Activated T-helper 1 cell treated with anti-CD3 and anti-CD28 coated beads, Interleukin-12 subunit alpha, Interleukin-12 subunit beta, Interleukin-2, Interleukin-4 antibody, amounts not matched to agents 30 ng/mL and 10 ng/mL and 1 ng/mL, durations not matched to agents 14 hours and 24 hours and 36 hours (primary cell): ENCODE measurements at places on chromosomes 3 and 15.

DNA sequence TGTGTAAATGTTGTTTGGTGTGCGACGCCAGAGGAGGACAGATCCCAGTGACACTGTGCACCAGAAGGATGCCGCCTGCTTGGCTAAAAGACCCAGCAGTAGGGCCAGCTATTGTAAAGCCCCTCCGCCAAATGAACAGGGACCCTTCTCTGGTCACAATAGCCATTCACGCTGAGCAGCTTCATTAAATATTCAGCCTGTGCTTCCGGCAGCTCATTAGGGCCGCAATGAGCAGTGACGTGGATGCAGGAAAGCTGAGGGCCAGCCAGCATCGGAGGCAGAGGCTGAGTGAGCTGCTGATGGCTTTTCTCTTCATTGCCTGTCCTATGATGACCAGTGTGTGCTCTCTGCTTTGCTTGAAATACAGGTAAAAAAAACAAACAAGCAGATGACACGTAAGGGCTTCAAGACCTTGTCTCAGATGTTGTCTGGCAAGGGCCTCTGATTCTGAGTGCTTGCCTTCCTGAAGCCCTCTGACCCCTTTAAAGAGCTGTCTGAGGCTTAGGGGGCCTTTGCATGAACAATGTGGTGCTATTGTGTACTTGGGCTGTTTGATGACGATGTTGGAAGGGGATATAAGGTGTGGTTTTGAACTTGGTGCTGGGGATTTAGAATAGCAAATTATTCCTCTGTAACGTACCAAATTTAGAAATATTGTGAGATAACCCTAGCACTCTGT is 130.4 kb downstream of the FEZF2 start:
- no peak for DNase-seq

- DNase-seq = no peak
These were observed 89.1 kb upstream of the SLC2A2 start for GRCh38 chr3:171115667-171116066.

DNA sequence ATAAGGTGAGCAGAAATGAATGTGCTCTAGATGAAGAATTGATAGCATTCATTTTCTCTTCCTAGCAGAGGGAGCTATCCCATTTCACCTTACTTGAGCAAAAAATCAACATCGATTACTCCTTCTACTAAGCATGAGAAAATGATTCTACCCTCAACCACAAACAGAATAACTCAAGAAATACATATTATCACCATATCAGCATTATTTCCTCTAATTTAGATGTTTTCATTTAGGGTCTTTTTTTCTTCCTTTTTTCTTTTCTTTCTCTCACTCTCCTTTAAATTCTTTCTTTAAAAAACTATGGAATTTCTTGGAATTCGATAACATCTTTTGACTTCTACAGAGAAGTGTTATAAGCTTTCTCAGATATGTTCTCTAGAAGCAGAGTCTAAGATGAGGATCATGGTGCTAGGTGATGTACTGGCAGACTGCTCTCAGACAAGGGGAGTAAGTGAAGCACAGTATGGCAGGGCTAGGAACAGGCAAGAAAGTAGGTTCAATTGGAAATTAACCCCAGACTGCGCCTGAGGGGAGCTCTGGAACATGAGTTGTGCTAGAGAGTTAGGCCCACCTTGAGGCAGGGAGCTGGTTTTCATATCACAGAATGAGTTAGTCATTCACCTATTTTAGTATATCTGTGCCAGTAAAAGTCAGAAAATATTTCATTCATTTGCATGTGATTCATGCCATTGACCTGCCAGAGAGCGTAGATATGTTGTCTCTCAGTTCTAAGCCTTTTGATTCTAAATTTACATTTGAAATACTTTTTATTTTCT is 279.2 kb upstream of the KCNH8 start:
- no peak for DNase-seq

- no peak for DNase-seq
These were observed 91.2 kb downstream of the EOMES start for GRCh38 chr3:27630885-27631284.

DNA sequence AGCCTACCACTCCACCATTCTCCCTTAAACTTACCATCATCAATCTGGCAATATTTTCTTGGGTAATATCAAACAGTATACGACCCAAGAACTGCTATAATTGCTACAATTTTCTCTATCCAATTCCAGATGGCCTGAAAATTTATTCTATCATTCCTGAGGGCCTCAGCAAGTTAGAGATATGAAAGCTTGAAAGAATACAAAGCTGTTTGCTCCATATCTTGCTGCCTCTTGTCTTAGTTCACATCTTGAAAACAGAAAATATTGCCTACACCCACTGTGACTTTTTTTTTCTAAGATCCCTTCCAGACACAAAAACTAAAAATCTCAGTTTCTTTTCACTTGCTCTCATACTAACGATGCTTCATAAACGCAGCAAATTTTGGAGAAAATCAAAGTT is 898.9 kb downstream of the OTOL1 start:
- no peak for DNase-seq
